Upper lobe of right lung (tissue), 1 donor: ENCODE measurements at places on chromosomes 3 and 15. TPM values are rescaled to one million over a fixed set of nuclear protein-coding genes. Genes with fewer than 3 reads are reported as not detected.

DLL4 gene
- total RNA-seq: 22.0 TPM

ADAMTS17 gene
- total RNA-seq: 6.2 TPM

GRCh38 chr3:72080095-72080494, 295.1 kb upstream of the PROK2 start:
- no peak for DNase-seq

CSPG4 gene
- total RNA-seq: 12.6 TPM

SLC9C1 gene
- not detected for total RNA-seq
